ENCODE measurements at places on chromosomes 7 and 10. TPM values are rescaled to one million over a fixed set of nuclear protein-coding genes. Genes with fewer than 3 reads are reported as not detected.

SPOCK2 gene
- 0.18 TPM for polyA plus RNA-seq

RTKN2 gene
- 1.5 TPM for polyA plus RNA-seq

COL1A2 gene
- polyA plus RNA-seq, result 11.4 TPM

SLC29A3 gene
- polyA plus RNA-seq, result 4.6 TPM

TRIM24 gene
- 6.5 TPM for polyA plus RNA-seq

MGAM2 gene
- polyA plus RNA-seq, result 0.02 TPM

GPC2 gene
- 14.2 TPM for polyA plus RNA-seq

SH2B2 gene
- 4.7 TPM for polyA plus RNA-seq

GCK gene
- 1.1 TPM for polyA plus RNA-seq

ARMH3 gene
- polyA plus RNA-seq, result 12.1 TPM

EGFR gene
- polyA plus RNA-seq, result 30.7 TPM

FAM25A gene
- not detected for polyA plus RNA-seq

KCP gene
- not detected for polyA plus RNA-seq

PNLIPRP2 gene
- not detected for polyA plus RNA-seq

TRPV5 gene
- polyA plus RNA-seq, result not detected

C10orf62 gene
- polyA plus RNA-seq, result 0.19 TPM

NPC1L1 gene
- polyA plus RNA-seq, result not detected

PTF1A gene
- polyA plus RNA-seq, result not detected

CALML3 gene
- not detected for polyA plus RNA-seq

HOGA1 gene
- 4.8 TPM for polyA plus RNA-seq

CRHR2 gene
- polyA plus RNA-seq, result not detected

AKR1C8 gene
- polyA plus RNA-seq, result not detected

CLRN3 gene
- polyA plus RNA-seq, result 0.25 TPM

HTRA1 gene
- 291 TPM for polyA plus RNA-seq

HOXA1 gene
- not detected for polyA plus RNA-seq

GPR158 gene
- polyA plus RNA-seq, result not detected

TPK1 gene
- 3.3 TPM for polyA plus RNA-seq

MRPS24 gene
- 235 TPM for polyA plus RNA-seq

TACR2 gene
- 0.05 TPM for polyA plus RNA-seq

GRM3 gene
- not detected for polyA plus RNA-seq

CTAGE4 gene
- not detected for polyA plus RNA-seq

POU6F2 gene
- polyA plus RNA-seq, result under 0.01 TPM

FGF8 gene
- polyA plus RNA-seq, result 0.34 TPM

NCF1 gene
- 0.05 TPM for polyA plus RNA-seq

C10orf120 gene
- not detected for polyA plus RNA-seq

CROT gene
- polyA plus RNA-seq, result 11.2 TPM

VIPR2 gene
- polyA plus RNA-seq, result 0.02 TPM

TMEM178B gene
- polyA plus RNA-seq, result 0.20 TPM

ARMC10 gene
- 54.1 TPM for polyA plus RNA-seq

EEPD1 gene
- 5.0 TPM for polyA plus RNA-seq

NKX1-2 gene
- not detected for polyA plus RNA-seq

CABCOCO1 gene
- 0.94 TPM for polyA plus RNA-seq

MMP21 gene
- not detected for polyA plus RNA-seq

INTS1 gene
- polyA plus RNA-seq, result 48.1 TPM

GIMAP2 gene
- 5.7 TPM for polyA plus RNA-seq

SEPTIN7 gene
- 119 TPM for polyA plus RNA-seq

CDK14 gene
- 13.9 TPM for polyA plus RNA-seq
